NCI-H460 (cell line): ENCODE measurements at places on chromosomes 3 and 15. TPM values are rescaled to one million over a fixed set of nuclear protein-coding genes. Genes with fewer than 3 reads are reported as not detected.

GRCh38 chr3:12268049-12268735, 20.7 kb upstream of the PPARG start:
- DNase-seq: no peak

The TRIM59 gene
- total RNA-seq: 20.1 and 20.5 TPM in 2 replicates

DNA sequence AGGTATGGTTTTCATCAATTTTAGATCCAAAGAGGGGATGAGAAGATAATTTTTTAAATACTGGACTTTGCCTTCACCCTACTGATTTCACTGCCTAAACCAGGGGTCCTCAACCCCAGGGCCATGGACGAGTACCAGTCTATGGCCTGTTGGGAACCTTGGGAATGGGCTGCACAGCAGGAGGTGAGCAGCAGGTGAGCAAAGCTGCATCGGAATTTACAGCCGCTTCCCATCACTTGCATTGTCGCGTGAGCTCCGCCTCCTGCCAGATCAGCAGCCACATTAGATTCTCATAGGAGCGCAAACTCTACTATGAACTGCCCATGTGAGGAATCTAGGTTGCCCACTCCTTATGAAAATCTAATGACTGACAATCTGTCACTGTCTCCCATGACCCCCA, 76.3 kb upstream of the TTBK2 start:
- no peak for DNase-seq

The ECE2 gene
- not detected in 2 replicates for total RNA-seq

DNA sequence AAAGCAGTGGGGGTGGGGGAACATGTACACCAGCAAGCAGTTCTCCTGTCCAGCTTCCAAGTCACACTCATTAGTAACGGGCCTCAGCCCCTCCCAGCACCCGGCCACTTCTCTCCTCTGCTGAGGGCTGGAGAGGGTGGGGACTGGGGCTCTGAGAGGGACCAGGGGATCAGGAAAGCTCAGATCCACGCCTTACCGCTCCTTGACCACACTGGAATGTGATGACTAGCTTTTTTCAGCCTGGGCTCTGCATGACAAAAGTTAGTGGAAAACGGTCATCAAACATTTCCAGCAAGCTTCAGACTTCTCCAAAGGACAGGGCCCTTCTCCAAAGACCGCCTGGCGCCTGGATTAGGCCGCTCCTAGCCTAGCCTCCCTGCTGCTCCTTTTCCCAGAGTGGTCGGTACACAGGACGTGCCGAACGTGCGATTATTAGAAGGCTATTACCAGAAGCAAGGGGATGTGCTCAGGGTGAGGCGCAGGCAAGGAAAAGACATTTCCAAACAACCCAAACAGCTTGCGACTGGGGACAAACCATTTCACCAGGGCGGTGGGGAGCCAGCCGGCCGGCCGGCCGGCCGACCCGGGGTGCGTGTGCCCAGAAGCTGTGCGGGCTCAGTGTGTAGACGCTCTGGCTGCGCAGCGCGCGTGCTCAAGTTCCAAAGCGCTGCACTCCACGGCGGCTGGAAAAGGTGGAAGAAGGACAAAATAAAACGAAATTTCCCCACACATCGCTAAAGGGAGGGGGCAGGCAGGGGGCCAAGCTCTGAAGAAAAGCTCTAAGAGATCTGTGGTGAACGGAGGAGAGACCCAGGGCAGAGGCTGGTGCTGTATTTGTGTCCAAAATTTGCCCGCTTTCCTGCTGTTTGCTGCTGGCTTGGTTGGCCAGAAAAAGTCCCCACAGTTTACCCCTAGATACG, 51.0 kb upstream of the SSR3 start:
- peak; percentile 9 for DNase-seq

The GPR171 gene
- not detected in 2 replicates for total RNA-seq

The GCNT3 gene
- total RNA-seq: 0.29 and 0.50 TPM in 2 replicates

The BMF gene
- 0.32 TPM in 1 of 2 replicates, not detected in the other for total RNA-seq

GRCh38 chr3:155079746-155080487, at the start of gene MME:
TSS of gene MME (plus strand) at chr3:155080319. CDS start at chr3:155084168, 3,849 bp downstream.
- DNase-seq: peak; percentile 1

The NEO1 gene
- total RNA-seq: 8.0 and 8.2 TPM in 2 replicates

- no peak for DNase-seq
Observed at GRCh38 chr15:69789648-69790393, 307.9 kb downstream of the TLE3 start.

- DNase-seq: no peak
Observed at GRCh38 chr3:54056521-54056920, 65.8 kb upstream of the CACNA2D3 start.

The MPI gene
- total RNA-seq: 31.6 and 39.8 TPM in 2 replicates

- no peak for DNase-seq
Observed at GRCh38 chr15:49441816-49442215, 18.8 kb downstream of the FGF7 start.

The CASR gene
- total RNA-seq: not detected in 2 replicates

DNA sequence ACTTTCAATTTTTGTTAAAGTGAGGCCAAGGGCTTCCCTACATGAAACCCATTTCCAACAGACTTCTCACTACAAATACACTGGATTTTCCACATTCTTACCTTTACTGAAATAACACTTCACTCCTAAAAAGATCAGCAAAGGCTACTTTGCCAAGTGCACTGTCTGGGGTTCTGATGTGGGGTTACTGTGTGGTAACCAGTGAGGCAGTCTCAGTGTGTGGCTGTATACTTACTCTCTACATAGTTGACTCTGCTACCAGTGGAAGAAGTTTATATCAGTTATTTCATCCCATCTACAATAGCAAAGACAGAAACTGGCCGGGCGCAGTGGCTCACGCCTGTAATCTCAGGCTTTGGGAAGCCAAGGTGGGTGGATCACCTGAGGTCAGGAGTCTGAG, 5.6 kb downstream of the WDR82 start:
- no peak for DNase-seq
